ENCODE measurements at places on chromosomes 5 and 9. TPM values are rescaled to one million over a fixed set of nuclear protein-coding genes. Genes with fewer than 3 reads are reported as not detected.

IL6ST gene
- 612 TPM for total RNA-seq

TXNDC8 gene
- not detected for total RNA-seq

ADAMTSL2 gene
- total RNA-seq = under 0.01 TPM

NKD2 gene
- 4.0 TPM for total RNA-seq

CCDC192 gene
- total RNA-seq = not detected

PCDHGB5 gene
- 33.0 TPM for total RNA-seq
